ENCODE measurements at places on chromosomes 7 and 10.

GRCh38 chr10:14192746-14193145 lies 138.0 kb downstream of the FRMD4A start:
- no peak for DNase-seq

DNA sequence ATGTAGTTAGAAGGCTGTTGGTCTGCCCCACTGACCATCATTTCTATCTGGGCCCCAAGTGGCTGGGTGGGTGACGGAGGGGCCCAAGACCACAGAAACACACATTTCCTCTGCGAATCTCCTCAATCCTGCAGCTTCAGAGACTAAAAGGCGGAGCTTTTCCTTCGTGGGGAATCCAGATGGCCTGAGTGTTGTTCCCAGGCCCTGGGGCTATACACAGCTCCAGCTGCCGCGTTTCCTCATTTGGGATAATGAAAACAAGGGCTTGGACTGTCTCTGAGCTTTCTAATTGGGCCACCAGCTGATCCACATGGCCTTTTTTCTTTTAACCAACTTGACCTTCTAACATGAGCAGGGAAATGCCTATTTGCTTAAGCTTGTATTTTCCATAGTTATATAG lies 339.9 kb downstream of the CXCL12 start:
- DNase-seq: no peak

DNA sequence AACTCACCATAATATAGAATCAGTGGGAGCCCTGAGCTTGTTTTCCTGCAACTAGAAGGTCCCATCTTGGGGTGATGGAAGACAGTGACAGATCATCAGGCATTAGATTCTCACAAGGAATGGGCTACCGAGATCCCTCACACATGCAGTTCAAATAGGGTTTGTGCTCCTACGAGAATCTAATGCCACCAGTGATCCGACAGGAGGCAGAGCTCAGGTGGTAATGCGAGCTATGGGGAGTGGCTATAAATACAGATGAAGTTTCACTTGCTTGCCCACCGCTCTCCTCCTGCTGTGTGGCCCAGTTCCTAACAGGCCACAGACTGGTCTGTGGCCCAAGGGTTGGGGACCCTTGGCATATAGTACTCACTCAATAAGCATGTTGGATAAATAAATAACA lies 93.4 kb downstream of the POU6F2 start:
- no peak for DNase-seq

DNA sequence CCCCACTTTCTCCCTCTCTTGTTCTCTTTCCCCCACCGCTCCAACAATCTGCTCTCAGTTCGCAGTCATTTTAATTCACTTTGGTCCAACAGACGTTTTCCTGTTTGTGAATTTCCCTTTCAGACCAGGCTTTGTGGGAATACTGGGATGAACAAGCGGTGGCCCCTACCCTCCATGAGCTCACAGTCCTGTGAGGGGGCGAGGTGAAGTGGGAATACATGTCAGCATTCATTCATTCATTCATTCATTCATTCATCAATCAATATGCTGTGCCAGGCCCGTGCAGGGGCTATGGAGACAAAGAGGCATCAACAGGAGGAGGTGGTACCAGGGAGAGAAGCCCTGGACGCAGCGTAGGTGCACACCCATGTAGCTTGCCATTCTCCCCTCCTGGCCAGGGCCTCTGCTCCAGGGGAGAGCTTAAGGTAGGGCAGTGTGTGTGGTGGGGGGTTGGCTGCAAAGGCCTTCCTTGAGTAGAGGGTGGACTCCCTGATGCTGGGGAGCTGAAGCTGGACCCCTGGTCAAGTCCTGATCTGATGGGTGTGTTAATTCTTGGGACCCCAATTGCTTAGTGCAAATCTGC lies 16.1 kb downstream of the PRF1 start:
- DNase-seq: no peak

DNA sequence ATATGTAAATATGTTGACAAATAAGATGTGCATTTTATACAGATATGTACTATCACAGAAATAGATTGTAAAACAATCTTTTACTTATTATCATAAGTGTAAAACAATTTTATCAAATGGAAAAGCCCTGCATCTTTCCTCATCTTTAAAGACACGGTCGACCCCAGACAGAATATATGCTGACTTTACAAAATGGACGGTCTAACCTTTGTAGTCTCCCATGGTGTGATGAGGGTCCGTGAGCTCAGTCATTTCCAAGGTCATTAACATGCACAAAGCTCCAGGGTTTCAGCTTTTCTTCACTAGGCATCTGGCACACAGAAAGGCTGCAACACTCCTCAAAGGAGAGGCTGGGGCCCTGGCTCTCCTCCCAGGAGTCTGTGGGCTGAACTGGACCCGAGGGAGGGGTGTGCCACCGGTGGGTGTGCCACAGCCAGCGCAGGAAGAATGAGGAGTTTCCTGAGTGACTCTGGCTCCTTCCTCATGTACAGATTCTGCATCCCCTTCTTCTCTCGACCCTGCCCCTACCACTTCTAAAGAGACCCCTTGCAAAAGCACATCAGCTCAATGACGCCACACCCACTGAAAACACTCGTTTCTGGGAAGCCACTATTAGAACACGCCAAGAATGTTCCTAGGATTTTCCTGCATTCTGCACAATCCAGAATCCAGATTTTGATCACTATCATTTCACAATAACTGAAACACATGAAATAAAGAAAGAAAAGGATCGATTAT lies 26.2 kb upstream of the ABLIM1 start:
- no peak for DNase-seq

- DNase-seq: no peak
These were observed 299.0 kb upstream of the FZD1 start for GRCh38 chr7:90965211-90965610.

- no peak for DNase-seq
These were observed 51.3 kb upstream of the PLEKHA1 start for GRCh38 chr10:122323189-122323588.

Data from DMS79 (cell line).